ENCODE measurements at places on chromosomes 11 and 22.

GRCh38 chr11:120064341-120064740 is 73.6 kb downstream of the TRIM29 start:
- no peak for DNase-seq

- DNase-seq: no peak
These were observed 84.6 kb upstream of the LDLRAD3 start for GRCh38 chr11:35859301-35859700.

DNA sequence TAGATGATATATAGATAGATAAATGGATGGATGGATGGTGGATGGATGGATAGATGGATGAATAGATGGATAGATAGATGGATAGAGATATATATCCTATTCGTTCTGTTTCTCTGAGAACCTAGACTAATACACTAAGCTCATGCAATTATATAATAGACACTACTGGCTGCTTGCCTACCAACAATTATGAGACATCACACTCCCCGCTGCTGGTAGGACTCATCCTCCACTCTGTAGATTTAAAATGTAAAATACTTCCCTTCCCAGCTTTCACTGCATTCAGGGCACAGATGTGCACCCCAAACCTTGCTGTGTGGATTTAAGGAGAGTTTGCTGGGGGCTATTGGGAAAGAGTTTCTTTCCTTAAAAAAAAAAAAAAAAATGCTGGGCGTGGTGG is 28.3 kb upstream of the RCN1 start:
- no peak for DNase-seq

- DNase-seq: no peak
These were observed 2.6 kb upstream of the ATP5MGL start for GRCh38 chr22:42642806-42643633.

GRCh38 chr11:101509922-101510321 is 73.9 kb downstream of the TRPC6 start:
- no peak for DNase-seq

- peak; percentile 31 for DNase-seq
These were observed 117.4 kb downstream of the SGSM3 start for GRCh38 chr22:40487663-40488249.

DNA sequence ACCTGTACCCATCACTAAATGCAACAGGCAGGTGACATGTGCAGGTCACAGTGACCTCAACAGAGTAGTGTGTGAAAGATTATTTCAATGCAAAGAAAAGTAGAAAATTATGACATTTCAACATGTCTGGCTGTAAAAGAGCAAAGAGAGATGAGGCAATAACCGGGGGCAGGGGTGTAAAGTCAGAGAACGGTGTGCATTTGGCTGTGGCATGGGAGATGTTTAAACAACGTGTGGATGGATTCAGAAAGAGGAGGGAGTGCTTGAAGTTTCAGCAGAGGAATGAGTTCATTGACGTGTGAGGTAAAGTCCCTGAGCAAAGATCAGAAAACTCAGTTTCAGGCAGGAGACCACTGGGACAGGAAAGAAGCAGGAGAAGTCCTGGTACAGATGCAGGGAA is 229.7 kb downstream of the BUD13 start:
- no peak for DNase-seq

GRCh38 chr11:2857276-2857675 is 28.3 kb downstream of the CDKN1C start:
- no peak for DNase-seq

GRCh38 chr22:50326956-50327710 is at the start of gene DENND6B:
Gene DENND6B, minus strand, starts transcription at chr22:50327012. Its CDS starts 24 bp downstream, at chr22:50326988.
- DNase-seq: peak; percentile 52

DNA sequence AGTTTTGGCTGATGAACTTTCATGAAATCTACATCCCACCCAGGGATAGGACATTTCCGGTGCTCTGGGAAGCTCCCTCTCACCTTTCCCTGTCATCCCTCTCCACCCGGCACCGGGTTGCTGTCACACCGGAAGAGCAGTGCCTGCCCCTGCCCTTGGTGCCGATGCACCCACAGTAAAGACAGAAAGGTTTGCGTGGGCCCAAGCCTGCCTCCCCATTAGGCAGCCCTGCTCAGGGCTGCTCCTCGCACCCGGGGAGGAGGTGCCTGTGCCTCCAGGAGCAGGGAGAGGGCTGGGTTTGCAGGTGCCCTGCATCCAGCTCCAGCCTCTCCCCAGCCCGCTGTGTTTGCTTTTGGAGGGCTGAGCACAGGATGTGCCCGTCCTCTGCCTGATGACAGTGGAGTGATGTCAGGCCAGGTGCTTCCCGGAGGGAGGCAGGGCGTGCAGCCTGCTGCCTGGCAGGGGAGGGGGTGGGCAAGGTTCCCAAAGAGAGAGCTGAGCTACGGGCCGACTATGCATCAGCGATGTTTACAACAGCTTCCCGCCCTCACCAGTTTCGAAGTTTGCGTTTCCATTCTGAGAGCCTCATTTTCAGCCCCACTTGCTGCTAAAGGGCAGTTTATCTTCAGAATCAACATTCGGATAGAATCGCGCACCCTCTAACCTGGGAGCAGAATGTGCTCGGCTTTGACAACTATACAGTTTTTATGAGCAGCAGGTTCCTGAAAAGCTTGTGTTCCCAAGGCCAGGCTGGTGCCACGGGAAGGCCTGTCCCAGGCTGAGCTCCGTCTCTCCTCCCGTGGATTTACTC is 83.2 kb upstream of the CLDN5 start:
- peak; percentile 50 for DNase-seq

GRCh38 chr11:71302911-71303310 is 50.5 kb upstream of the SHANK2 start:
- no peak for DNase-seq

- DNase-seq: no peak
These were observed 23.3 kb upstream of the TTC28 start for GRCh38 chr22:28702891-28703290.

GRCh38 chr22:47061226-47061625 is 298.8 kb downstream of the TBC1D22A start:
- no peak for DNase-seq

DNA sequence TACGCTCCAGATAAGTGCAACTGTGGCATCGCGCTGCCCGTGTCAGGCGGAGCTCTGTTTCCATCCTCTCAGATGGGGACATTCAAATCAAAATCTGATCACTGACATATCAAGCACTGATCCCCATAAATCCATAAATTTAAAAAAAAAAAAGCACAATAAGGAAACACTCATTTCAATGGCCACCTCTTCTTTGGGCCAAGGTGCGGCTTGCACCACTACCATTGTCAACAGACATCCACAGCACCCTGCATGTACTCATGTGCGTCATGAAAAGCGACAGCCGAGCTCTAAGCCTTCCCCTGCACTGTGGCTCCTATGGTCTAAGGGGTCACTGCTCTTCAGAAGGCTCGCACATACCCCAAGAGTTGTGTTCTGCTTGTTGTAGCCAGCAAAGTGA is 26.7 kb upstream of the SERPIND1 start:
- no peak for DNase-seq

DNA sequence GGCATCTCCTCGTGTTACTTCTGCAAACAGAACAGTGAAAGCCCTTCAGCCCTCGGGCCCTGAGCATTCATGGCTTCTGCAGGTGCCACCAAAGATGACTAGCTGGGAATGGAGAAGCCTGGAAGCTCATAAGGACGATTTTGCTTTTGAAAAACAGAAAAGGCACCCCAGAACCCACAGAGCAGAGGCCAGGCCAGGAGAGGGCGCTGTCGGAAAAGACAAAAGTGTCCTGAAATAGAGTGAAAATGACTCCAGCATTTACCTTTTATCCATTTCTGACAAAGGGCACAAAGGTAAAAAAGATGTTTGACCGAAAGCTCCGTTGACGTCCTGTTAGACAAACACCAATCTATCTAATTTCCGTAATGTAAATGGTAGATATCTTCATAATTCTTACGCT is 37.6 kb downstream of the ZNF195 start:
- peak; percentile 44 for DNase-seq

GRCh38 chr11:27233654-27234042 is 129.4 kb downstream of the CCDC34 start:
- DNase-seq: no peak

GRCh38 chr11:34425360-34425759 is 13.4 kb upstream of the CAT start:
- no peak for DNase-seq

GRCh38 chr11:59144579-59145345 is 2.1 kb downstream of the FAM111A start:
- peak; percentile 79 for DNase-seq

DNA sequence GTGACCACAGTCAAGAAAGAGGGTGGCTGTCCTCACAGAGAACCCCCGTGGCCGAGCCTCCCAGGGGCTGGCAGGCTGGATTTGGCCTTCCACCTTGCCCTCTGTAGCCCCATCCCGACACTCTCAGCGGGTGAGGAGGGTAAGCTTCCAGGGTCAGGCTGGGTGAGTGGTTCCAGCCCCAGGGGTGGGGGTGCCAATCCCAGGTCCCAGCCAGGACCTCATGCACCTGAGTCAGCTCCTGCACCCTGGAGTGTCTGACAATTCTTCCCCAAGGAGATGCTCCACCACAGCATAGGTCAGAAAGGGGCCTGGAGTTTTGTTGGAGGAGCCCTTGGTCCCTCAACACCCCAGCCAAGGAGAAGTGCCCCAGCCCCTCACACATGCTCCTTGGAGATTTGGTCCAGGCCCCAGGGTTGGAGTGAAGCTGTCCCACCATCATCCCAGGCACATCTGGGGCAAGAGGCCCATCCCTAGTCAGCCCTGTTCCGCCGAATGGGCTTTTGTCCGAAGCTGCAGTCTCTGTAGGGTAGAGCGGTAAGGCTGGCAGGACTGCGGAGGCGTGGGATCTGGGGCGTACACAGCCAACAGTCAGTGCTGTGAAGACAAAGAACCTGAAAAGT is 8.4 kb downstream of the LINC01488 start:
- DNase-seq: no peak

- no peak for DNase-seq
These were observed 520.8 kb downstream of the INSC start for GRCh38 chr11:15635521-15635920.

Measured in central memory CD4-positive, alpha-beta T cell (primary cell).